Panc1 (cell line): ENCODE measurements at places on chromosomes 12 and 14. TPM values are rescaled to one million over a fixed set of nuclear protein-coding genes. Genes with fewer than 3 reads are reported as not detected.

Gene DHRS4L2
- total RNA-seq, result 8.0 TPM

Gene CLEC2A
- total RNA-seq, result not detected

Gene CNPY2
- total RNA-seq, result 115 TPM

GRCh38 chr12:94211021-94211420 lies 62.6 kb downstream of the PLXNC1 start:
- DNase-seq, result no peak

Gene STAB2
- not detected for total RNA-seq

Gene DPF3
- total RNA-seq, result not detected

GRCh38 chr14:102066041-102066451 lies 20.8 kb downstream of the HSP90AA1 start:
- no peak for DNase-seq

Gene NKX2-8
- 0.18 TPM for total RNA-seq

GRCh38 chr12:74747305-74747704 lies 209.7 kb downstream of the ATXN7L3B start:
- no peak for DNase-seq

Gene SLC6A13
- 0.57 TPM for total RNA-seq

Gene MYBPC1
- not detected for total RNA-seq

Gene RGS6
- total RNA-seq, result not detected

Gene LRP1-AS
- not detected for total RNA-seq
